Activated T-helper 1 cell treated with anti-CD3 and anti-CD28 coated beads, Interleukin-12 subunit alpha, Interleukin-12 subunit beta, Interleukin-2, Interleukin-4 antibody, amounts not matched to agents 30 ng/mL and 10 ng/mL and 1 ng/mL, durations not matched to agents 14 hours and 24 hours and 36 hours (primary cell): ENCODE measurements at places on chromosomes 5 and 9.
A peak's percentile ranks its signal among the peaks of the same experiment; 100 is the strongest.

- DNase-seq = no peak
- no peaks in the 10 kb centered on the region for H3K4me1 ChIP-seq
- H3K27me3 ChIP-seq = no peaks in the 10 kb centered on the region
- no peak overlapping the region for H3K27ac ChIP-seq
- H3K36me3 ChIP-seq = no peaks in the 10 kb centered on the region
Measured at GRCh38 chr9:31916591-31917241, 467.7 kb upstream of the ACO1 start.

DNA sequence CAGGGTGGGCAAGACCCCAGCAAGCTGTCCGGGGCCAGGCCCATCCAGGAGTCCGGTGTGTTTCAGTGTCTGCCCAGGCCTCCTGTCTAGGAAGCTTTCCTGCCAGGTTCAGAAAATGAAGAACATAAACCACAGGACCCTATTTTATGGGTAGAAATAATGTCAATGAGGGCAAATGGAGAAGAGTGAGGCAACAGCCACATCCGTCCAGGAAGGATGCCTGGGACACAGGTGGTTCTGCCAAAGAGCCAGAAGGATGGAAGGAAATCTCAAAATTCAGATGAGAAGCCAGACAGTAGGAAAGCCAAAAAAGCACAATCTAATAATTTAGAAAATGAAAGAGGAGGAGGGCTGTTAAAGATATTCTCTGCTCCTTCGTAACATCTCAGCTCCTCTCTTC lies 262.3 kb downstream of the AUH start:
- peaks cover 32% of the 10 kb centered on the region for H3K36me3 ChIP-seq
- peak overlapping the region; percentile 94 for H3K27ac ChIP-seq
- peaks cover 8% of the 10 kb centered on the region for H3K27me3 ChIP-seq
- H3K4me1 ChIP-seq = peaks cover 83% of the 10 kb centered on the region
- H3K4me3 ChIP-seq = peak overlapping the region; percentile 72

GRCh38 chr9:11194246-11194645 lies 581.4 kb upstream of the PTPRD start:
- H3K4me3 ChIP-seq = no peak overlapping the region
- H3K27me3 ChIP-seq = no peaks in the 10 kb centered on the region
- H3K4me1 ChIP-seq = no peaks in the 10 kb centered on the region
- DNase-seq = no peak

DNA sequence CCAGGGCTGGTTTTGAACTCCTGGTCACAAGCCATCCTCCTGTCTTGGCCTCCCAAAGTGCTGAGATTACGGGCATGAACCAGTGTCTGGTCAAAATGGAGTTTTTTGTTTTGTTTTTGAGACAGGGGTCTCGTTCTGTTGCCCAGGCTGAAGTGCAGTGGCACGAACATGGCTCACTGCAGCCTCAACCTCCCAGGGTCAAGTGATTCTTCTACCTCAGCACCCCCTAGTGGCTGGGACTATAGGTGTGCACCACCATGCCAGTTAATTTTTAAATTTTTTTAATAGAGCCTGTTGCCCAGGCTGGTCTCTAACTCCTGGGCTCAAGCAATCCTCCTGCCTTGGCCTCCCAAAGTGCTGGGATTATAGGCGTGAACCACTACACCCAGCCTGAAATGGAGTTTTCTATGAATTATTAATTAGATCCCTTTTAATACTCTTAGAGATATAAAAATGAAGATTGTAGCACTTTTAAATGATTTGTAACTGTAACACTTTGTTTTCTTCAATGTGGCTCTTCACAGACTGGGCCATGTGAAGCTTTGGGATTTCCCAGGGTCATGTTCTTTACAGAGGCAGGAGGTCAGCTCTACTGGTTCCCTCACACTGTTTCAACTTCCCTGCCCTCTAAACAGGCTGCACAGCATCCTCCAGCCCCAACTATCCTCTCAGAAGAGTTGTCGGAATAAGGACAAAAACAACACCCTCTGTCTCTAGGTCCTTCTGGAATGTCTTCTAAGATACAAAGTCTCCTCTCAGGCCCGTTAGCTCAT lies 32.7 kb upstream of the SPARC start:
- no peak overlapping the region for H3K4me3 ChIP-seq
- H3K27ac ChIP-seq = no peak overlapping the region
- no peaks in the 10 kb centered on the region for H3K27me3 ChIP-seq
- peaks cover 15% of the 10 kb centered on the region for H3K4me1 ChIP-seq
- no peaks in the 10 kb centered on the region for H3K36me3 ChIP-seq

- no peak within 1 kb of the TSS for H3K4me3 ChIP-seq
- H3K36me3 ChIP-seq = no peaks in the 10 kb centered on the region
- H3K27ac ChIP-seq = no peak within 1 kb of the TSS
- peaks cover 5% of the 10 kb centered on the region for H3K27me3 ChIP-seq
Measured at GRCh38 chr5:141192110-141192725, at the start of gene PCDHB10. PCDHB10 (plus strand) TSS chr5:141192353; CDS start chr5:141192553, 200 bp downstream.

- peaks cover 5% of the 10 kb centered on the region for H3K27me3 ChIP-seq
- no peaks in the 10 kb centered on the region for H3K36me3 ChIP-seq
- H3K27ac ChIP-seq = no peak overlapping the region
- H3K4me1 ChIP-seq = no peaks in the 10 kb centered on the region
Measured at GRCh38 chr9:77594963-77595362, 53.2 kb downstream of the GNA14 start.

DNA sequence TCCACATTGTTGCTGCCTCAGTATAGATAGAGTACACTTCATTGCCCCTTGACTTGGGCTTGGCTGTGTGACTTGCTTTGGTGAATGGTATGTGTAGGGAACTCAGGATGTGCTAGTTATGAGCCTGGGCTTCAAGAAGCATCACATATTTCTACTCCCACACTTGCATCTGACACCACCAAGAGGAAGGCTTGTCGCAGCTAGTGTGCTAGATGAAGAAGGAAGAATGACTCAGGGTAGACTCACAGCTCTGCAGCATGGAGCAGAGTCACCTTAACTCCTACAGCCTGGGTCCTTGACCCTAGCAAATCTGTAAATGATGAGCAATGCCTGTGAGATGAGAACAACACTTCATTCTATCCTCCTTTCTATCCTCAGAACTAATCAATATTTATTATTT lies 261.8 kb downstream of the ASTN2 start:
- H3K4me3 ChIP-seq = no peak overlapping the region
- no peak for DNase-seq
- H3K36me3 ChIP-seq = no peaks in the 10 kb centered on the region
- H3K4me1 ChIP-seq = no peaks in the 10 kb centered on the region

DNA sequence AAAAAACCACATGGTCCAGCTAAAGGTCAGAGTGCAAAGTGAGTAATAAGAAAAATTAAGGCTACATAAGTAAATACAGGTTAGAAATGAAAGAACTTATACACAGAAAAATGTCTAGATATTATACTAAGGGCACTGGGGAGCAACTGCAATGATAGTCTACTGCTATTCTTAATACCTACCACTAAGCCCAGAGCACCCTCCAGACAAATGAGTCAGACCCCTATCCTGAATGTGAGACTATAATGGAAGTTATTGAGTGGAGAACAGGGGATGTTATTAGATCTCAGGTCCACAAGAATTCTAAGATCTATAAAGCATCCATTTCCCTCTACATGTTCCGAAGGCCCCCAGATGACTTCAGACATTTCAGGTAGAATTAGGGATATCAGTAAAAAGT lies 438.3 kb downstream of the PRELID2 start:
- no peaks in the 10 kb centered on the region for H3K27me3 ChIP-seq
- H3K4me1 ChIP-seq = no peaks in the 10 kb centered on the region
- no peak for DNase-seq
- H3K4me3 ChIP-seq = no peak overlapping the region
- H3K36me3 ChIP-seq = no peaks in the 10 kb centered on the region

GRCh38 chr5:6868575-6869215 lies 155.5 kb downstream of the TENT4A start:
- H3K36me3 ChIP-seq = no peaks in the 10 kb centered on the region
- H3K27me3 ChIP-seq = no peaks in the 10 kb centered on the region
- H3K4me1 ChIP-seq = no peaks in the 10 kb centered on the region
- H3K4me3 ChIP-seq = no peak overlapping the region
- no peak overlapping the region for H3K27ac ChIP-seq

DNA sequence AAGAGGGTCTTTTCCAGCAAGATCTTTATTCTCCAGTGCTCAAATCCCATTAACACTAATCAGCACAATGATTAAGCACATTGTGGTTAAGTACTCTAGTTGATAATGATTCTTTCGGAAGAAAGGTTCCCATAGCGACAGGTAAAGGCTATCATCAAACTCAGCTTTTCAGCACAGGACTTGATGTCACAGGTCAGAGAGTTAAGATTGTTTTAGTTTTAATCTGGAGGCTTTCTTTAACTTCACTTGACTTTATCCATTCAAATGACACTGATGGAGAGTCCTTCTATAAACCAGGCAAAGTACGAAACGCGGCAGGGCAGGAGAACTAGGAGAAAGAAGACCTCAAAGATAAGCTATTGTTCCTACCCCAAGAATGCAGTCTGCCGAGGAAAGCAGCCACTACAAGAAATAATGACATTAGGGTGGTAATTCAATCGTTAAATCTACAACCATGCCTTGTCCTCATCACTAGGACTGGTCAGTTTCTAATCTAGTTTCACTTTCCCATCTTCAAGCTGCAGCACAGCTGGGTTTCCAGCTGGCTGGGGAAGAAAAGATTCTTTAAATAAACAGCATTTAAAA lies 4.6 kb downstream of the NRG2 start:
- no peak for DNase-seq
- peaks cover 70% of the 10 kb centered on the region for H3K27me3 ChIP-seq
- H3K36me3 ChIP-seq = peaks cover 2% of the 10 kb centered on the region
- H3K4me3 ChIP-seq = no peak overlapping the region

DNA sequence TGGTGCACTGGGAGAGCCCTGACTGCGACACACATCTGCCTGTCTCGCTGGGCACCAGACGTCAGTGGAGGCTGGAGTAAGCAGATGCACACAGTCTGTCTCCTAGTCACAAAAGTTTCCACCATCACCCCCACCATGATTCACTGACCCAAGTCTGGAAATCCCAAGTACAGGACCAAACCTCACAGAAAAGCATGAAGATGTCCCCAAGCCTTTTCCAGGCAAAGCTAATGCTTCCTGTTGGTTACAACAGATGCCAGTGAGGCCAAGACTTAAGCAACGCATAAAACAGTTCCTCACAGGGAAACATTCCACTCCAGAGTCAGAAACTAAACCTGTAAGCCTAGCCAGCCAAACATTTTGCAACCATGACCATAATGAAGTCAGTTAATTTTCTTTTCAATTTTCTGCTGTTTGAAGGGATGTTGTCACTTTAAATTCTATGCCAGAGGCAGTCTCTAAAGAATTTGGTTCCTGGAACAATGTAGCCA lies 259.3 kb upstream of the SLC30A5 start:
- no peak for DNase-seq
- no peaks in the 10 kb centered on the region for H3K36me3 ChIP-seq
- H3K27ac ChIP-seq = no peak overlapping the region

DNA sequence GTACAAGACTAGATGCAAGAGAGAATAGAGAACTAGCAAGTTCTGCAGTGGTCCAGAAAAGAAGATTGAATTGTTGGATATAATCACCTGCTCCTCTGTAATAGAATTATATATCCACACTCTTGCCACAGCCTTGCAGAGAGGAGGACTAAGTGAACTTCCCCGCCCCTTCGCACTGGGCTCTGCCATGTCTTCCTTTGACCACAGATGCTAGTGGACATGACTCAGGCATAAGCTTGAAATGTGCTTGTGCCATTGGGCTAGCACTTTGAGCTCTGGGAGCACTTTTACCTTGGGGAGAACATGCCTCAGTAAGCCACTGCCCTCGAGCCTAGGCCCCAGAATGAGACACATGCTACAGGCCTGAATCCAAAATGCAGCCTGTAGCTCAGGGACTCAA lies 113.5 kb upstream of the RASA1 start:
- no peak for DNase-seq
- H3K36me3 ChIP-seq = peaks cover 2% of the 10 kb centered on the region
- H3K27me3 ChIP-seq = no peaks in the 10 kb centered on the region
- no peak overlapping the region for H3K4me3 ChIP-seq

DNA sequence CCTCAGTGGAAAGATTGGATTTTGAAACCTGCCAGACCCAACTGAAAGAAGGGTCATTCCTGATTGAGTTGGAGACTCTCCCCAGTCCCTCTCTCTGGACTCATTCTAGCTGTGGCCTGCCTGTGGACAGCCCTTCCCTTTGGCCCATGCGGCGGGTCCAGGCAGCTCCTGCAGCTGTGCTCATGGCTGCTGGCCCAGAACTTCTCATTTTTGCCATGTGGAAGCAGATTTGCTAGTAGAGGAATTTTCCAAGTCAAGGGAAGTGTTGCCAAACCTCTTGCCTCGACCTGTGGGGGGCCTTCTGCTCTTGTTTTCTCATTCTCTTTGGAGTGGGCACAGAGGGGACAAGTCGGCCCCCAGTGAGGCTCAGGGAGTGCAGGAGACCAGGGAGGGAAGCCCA lies 89.2 kb downstream of the ANKRD33B start:
- H3K36me3 ChIP-seq = peaks cover 7% of the 10 kb centered on the region
- no peaks in the 10 kb centered on the region for H3K27me3 ChIP-seq
- no peak overlapping the region for H3K4me3 ChIP-seq
- H3K4me1 ChIP-seq = no peaks in the 10 kb centered on the region

GRCh38 chr9:14924230-14925219 lies 14.3 kb upstream of the FREM1 start:
- H3K4me1 ChIP-seq = no peaks in the 10 kb centered on the region
- H3K27ac ChIP-seq = no peak overlapping the region
- no peaks in the 10 kb centered on the region for H3K27me3 ChIP-seq
- H3K36me3 ChIP-seq = no peaks in the 10 kb centered on the region

- H3K4me1 ChIP-seq = peaks cover 6% of the 10 kb centered on the region
- no peak for DNase-seq
- H3K36me3 ChIP-seq = no peaks in the 10 kb centered on the region
- no peak overlapping the region for H3K4me3 ChIP-seq
- H3K27me3 ChIP-seq = peaks cover 26% of the 10 kb centered on the region
- H3K27ac ChIP-seq = no peak overlapping the region
Measured at GRCh38 chr9:22169243-22169642, 160.1 kb upstream of the CDKN2B start.

- no peaks in the 10 kb centered on the region for H3K27me3 ChIP-seq
- no peak overlapping the region for H3K27ac ChIP-seq
- H3K4me3 ChIP-seq = no peak overlapping the region
- no peak for DNase-seq
- no peaks in the 10 kb centered on the region for H3K36me3 ChIP-seq
Measured at GRCh38 chr5:123012321-123012720, 24.2 kb downstream of the PPIC start.

DNA sequence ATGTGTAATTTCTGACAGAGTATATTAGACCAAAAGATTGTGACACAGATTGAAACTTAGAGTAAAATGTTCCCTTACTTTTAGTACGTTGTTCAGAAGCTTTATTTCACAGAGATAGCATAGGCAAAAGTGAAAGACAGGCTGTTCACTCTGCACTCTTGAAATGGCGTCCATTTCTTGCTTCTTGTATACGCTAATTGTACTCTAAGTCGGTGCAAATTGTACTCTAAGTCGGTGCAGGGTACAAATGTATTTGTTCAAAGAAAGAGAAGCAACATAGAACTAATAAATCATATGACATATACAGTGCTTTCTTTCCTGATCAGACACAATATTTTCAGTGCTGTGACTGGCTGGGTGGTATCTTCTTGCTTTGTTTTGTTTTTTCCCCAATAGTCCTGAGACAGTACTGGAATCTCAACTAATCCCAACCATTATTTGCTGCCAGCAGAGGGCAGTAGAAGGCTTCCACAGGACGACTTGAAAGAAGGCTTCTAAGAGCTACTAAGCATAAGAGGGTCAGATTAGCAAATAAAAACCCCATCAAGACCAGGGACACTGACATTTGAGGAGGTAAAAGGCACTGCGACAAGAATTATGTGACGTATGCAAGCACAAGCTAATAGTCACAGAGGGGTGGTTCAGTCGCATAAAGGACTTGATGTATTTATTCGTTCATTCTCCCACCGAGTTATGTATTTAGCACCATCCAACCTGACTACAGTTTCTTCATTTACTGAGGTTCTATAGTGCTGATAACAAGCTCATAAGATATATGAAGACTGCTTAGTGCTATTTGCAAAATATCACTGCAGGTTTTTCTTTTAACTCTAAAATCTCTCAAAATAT lies 831.8 kb downstream of the TAF11L14 start:
- H3K4me3 ChIP-seq = no peak overlapping the region
- DNase-seq = peak; percentile 9
- H3K27me3 ChIP-seq = no peaks in the 10 kb centered on the region
- H3K36me3 ChIP-seq = no peaks in the 10 kb centered on the region
- no peak overlapping the region for H3K27ac ChIP-seq
